ENCODE measurements at places on chromosomes 12 and 14. TPM values are rescaled to one million over a fixed set of nuclear protein-coding genes. Genes with fewer than 3 reads are reported as not detected.

SERPINA5 gene
- total RNA-seq = 85.1 TPM

DBX2 gene
- total RNA-seq = not detected

- H3K27ac ChIP-seq = no peak overlapping the region
- no peaks in the 10 kb centered on the region for H3K36me3 ChIP-seq
- H3K4me1 ChIP-seq = peaks cover 5% of the 10 kb centered on the region
- H3K27me3 ChIP-seq = no peaks in the 10 kb centered on the region
- no peak overlapping the region for H3K4me3 ChIP-seq
These were observed 25.2 kb upstream of the BHLHE41 start for GRCh38 chr12:26149968-26150500.

DNA sequence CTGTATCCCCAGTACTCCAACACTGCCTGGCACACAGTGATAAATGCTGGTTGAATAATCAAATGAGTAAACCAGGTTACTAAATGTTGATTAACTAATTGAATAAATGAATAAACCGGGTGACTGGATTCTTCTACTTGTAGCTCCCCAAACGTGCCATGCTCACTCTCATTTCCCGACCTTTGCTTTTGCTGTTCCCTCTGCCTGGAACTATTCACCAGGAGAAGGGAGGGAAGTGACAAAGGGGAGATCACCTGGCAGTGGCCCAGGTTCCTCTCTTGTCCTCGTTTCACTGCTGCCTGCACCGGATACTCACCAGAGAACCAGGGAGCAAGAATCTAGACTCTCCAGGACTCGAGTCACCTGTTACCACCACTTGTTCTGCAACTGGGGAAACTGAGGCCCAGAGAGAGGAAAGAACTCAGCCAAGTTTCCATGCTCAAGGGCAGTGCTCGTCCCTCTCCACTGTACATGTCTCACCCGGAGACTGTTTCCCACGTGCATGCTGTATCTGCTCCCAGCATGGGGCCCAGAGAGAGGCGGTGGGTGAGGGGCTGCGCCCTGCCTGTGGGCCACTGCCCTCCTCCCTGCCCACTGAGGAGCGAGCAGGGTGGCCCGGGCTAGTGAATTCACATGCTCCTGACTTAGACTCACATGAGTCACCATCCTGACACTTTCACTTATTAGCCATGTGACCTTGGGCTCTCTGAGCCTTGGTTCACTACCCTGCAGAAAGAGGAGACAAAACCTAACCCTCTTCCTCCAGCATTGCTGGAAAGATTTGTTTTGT, 17.7 kb upstream of the POP5 start:
- peak overlapping the region; percentile 88 for H3K27ac ChIP-seq
- DNase-seq = peak; percentile 58
- H3K36me3 ChIP-seq = no peaks in the 10 kb centered on the region
- no peaks in the 10 kb centered on the region for H3K27me3 ChIP-seq
- H3K4me1 ChIP-seq = peaks cover 7% of the 10 kb centered on the region

GRCh38 chr14:104598910-104599273, 5.7 kb downstream of the TMEM179 start:
- H3K4me1 ChIP-seq = no peaks in the 10 kb centered on the region
- H3K27me3 ChIP-seq = peaks cover 1% of the 10 kb centered on the region
- H3K27ac ChIP-seq = no peak overlapping the region

DNA sequence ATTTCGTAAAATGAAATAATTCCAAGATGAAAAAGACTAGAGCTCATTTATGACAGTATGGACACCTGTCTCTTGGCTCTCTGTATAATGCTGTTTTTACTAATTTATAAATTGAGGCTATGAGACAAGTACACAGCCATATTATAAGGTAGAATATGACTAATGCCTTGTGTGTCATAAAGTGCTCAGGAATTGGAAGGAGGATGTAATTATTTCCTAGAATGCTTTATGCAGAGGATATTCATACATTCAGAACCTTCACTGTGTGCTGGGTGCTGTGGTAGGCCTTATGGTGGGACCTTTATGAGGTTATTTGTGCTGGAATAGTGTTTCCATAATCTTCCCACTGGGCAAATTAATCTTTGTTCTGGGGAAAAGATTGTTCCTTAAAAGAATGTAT, 13.3 kb downstream of the PCNX1 start:
- H3K4me3 ChIP-seq = no peak overlapping the region
- no peak for DNase-seq
- no peaks in the 10 kb centered on the region for H3K36me3 ChIP-seq
- no peak overlapping the region for H3K27ac ChIP-seq

DNA sequence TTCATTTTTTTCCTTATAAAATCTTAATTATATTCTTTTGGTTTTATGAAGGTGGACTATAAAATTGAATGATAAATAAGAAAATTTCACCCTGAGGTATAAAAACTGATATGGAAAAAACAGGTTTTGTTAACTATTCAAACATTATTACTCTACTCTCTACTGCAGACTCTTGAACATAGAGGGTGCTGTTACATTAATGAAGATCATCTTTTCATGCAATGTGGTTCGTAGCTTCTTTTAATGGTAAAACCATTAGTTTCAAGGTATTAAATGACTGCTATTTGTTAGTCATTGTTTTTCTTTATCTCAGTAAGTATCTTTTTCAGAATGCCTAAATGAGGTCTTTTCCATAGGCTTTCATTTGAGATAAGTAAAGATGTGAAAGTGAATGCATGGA, 510.4 kb downstream of the SLC16A7 start:
- no peak overlapping the region for H3K27ac ChIP-seq
- H3K36me3 ChIP-seq = no peaks in the 10 kb centered on the region
- no peaks in the 10 kb centered on the region for H3K4me1 ChIP-seq
- no peak overlapping the region for H3K4me3 ChIP-seq
- no peak for DNase-seq
